ENCODE measurements at places on chromosomes 16 and 17.

DNA sequence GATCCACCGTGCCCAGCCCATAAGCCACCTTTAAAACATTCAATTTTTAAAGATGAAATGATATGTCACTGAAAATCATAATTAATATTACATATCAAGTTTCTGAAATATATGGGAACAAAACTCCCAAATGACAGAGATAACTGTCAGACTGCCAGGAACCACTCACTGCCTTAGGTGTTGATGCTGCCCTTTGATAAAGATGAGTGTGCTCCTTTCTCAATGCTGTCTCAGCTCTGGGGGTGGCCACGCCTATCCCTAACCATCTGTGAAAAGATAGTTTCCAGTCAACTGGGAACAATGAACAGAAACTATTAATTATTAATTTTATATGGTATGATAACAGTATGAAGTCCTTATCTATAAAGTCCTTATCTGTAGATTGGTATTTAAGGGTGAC, 177.7 kb downstream of the MYO1D start:
- peak; percentile 38 for DNase-seq

GRCh38 chr16:28291651-28292626, at the start of gene SBK1:
SBK1 (plus strand) TSS chr16:28292525; CDS start chr16:28317392, 24,867 bp downstream.
- peak; percentile 58 for DNase-seq

GRCh38 chr16:58098207-58099096, 30.7 kb downstream of the CFAP20 start:
- DNase-seq: no peak

- DNase-seq: no peak
Measured at GRCh38 chr16:17469011-17469740, 1.6 kb downstream of the XYLT1 start.

GRCh38 chr17:44120851-44121605, 2.4 kb downstream of the HDAC5 start:
- DNase-seq: no peak

DNA sequence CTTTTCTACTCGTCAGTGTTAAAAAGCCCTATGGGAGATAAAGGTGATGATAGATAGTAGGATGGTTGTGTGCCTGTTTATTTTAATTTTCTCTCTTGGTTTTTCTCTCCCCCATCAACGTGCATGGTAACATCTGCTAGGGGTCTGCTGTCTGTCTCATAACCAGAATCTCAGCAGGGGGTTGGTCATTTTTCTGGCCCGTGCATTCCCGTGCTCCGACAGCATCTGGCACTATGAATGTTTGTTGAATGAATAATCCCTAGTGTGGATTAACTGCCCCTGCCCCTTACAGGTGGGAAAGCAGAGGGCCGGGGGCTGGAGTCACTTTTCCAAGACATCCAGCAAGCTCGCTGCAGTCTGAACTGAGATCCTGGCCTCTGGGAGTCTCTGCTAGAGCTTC, 6.3 kb downstream of the CA5A start:
- no peak for DNase-seq

DNA sequence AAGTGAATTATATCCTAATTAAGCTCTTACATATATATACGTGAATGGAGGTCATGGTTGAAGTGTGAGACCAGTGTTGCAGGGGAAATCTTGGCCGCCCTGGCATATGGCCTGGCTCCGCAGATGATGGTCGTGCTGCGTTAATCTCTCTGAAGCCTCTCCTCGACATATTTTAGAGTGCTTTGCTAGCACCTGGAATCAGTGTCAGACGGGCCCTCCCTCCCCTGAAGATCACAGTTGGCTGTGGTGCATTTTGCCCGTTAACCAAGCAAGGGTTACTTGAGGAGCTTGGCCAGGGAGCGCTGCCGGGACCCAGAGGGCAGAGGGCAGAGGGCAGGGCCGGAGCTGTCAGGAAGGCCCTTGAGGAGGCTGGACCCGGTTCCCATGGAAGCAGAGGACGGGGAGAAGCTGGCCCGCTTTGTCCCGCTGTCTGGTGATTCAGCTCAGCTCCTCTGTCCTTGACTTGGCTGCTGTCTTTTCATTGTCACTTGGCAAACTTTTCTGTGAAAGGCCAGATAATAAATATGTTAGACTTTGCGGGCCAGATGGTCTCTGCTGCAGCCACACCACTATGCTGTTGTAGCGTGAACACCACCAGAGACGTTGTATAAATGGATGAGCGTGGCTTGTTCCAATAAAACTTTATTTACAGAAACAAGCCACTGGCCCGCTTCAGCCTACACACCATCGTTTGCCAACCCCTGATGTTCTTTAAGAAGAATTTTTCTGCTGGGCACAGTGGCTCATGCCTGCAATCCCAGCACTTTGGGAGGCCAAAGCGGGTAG, 32.3 kb downstream of the CIBAR2 start:
- no peak for DNase-seq

DNA sequence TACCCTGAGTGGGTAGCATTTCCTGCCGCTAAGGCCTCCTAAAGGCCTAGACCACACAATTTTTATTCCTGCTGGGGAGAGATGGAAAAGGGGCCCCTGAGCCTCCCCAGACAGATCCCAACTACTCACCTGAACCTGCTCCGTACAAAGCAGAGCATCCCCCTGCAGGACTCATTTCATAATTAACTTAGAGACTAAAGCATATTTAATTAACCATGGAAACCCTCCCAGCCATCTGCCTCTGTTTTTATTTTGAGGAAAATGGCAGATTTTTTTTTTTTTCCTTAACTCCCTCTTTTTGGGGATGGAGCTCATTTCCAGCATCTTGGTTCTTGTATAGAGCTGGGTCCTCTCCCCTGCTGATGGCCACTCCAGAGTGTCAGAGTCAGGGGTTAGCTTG, 96.5 kb upstream of the CRHR1 start:
- DNase-seq: no peak

DNA sequence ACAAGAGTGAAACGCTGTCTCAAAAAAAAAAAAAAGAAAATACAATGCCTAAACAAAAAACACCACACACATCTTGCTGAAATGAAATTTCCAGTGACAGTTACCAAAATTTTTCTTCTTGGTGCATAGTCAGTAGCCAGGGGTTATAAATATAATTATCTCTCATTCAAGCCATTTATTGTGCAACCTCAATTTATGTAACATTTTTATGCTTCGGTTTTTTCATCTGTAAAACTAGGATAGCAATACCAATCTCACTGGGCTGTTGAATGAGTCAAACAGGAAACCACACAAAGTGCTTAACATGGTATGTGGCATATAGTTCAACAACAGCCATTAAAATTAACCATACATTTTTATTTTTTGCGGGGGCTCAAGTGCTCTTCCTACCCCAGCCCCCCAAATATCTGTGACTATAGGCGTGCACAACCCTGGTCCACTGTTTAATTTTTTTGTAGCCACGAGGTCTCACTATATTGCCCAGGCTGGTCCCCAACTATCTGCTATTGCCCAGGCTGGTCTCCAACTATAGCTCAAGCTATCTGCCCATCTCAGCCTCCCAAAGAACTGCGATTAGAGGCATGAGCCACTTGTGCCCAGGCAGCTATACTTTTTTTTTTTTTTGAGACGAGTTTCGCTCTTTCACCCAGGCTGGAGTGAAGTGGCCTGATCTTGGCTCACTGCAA, 2.6 kb downstream of the COG4 start:
- DNase-seq: peak; percentile 91

GRCh38 chr17:34606763-34607162, 27.4 kb downstream of the TMEM132E start:
- DNase-seq: no peak

GRCh38 chr16:56970934-56971767, 9.4 kb downstream of the CETP start:
- DNase-seq: no peak

GRCh38 chr17:47205419-47205963, 3.7 kb upstream of the MYL4 start:
- no peak for DNase-seq

- DNase-seq: no peak
Measured at GRCh38 chr16:73095142-73095820, 47.4 kb upstream of the ZFHX3 start.

DNA sequence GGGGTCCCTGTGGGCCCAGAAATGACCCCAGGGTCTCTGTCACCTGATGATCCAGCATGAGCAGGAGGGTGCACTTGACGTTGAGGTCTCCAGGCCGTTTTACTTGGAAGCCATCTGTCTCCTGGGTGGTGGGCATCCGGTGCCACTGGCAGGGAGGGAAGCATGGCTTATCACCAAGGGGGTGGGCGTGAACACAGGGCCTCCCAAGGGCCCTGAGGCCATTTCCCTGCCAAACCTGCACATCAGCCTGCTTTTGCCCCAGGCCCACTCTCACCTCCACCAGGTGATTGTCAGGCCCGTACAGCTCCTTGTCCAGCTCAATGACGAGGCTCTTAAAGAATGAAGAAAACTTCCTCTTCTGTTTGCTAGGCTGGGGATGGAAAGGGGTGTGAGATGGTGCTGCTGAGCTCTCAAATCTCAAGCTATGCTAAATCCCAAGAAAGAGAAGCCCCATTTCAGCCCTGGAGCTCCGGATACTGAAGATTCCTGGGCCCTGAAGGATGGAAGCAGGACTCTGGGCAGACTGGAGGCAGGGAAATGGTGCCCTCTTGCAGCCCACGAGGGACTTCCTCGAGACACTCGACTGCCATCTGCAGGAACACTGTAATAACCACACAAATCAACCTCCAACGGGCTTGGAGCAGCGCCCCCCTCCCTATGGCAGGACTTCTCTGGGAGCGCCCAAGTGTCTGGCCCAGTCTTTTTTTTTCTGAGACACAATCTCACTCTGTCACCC, 7.1 kb upstream of the FTSJ3 start:
- DNase-seq: peak; percentile 82

- no peak for DNase-seq
Measured at GRCh38 chr16:6356911-6357310, 975.7 kb upstream of the RBFOX1 start.

GRCh38 chr17:69179227-69179952, 37.7 kb upstream of the ABCA6 start:
- DNase-seq: no peak

DNA sequence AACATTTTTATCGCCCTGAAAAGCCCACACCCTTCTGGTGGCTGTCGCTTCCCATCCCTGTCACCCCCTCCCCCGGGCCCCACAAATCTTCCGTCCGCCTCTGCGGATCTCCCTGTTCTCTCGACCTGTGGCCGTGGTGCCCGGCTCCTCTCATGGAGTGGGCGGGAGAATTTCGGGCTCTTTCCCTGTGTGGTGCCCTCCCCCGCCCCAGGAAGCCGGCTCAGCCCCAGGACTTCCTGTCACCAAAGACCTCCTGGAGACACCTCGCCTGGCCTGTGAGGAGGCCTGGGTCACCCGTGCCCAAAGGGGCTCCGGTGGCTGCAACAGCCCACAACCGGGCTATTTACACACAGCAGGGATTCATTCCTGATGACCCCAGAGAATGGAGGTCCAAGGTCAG, 26.1 kb upstream of the UBE2I start:
- no peak for DNase-seq

GRCh38 chr17:68955181-68955841, at the start of gene ABCA8:
ABCA8 (minus strand) TSS chr17:68955392; CDS start chr17:68942034, 13,358 bp downstream.
- no peak for DNase-seq

GRCh38 chr16:89325861-89326471, 108.5 kb downstream of the ZNF778 start:
- peak; percentile 82 for DNase-seq

DNA sequence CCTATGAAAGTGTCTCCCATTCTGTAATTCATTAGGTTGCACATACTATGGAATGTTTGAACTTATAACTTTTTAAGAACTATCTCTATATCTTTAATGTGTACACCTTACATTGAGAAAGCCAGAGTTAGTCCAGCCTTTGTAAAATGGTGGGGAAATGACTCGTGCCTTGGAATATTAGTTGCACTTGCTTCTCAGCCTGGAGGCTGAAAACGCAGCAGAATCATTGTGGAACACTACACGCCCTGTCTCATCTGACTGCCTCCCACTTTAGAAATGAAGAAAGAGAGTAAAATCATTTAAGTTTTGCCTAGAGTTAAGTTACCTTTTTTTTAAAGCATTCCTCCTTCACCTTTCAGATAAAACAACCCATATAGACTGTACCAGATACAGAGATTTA, 90.7 kb upstream of the WSB1 start:
- no peak for DNase-seq

DNA sequence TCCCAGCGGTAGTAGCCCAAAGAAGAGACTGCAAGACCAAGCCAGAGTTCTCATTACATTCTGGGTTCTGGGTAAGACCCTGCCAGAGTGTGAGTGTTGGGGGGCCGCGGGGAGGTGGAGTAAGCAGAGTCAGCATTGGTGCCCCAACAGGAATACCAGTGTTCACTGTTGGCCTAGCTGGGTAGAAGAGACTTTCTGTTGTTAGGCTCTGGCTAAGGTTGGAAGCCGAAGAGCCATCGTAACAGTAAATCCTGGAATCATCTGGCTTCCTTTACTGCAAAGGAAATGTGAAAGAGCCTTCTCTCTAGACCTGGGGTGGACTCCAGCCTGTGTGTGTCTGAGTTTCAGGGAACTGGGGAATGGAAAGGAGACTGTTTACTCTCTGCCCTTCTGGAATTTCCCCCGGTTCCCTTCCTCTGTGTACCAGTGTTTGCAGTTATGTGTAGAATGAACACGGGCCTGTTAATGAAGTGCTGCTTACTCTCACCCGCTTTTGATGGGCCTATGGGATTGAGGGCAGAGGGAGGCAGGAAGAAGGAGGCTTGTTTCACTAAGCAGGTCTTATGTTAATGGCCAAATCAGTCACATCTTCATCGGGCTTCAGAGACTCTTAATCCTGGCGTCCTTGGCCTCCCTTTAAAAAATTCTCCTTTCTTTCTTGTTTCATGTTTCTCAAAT, 68.5 kb downstream of the WWP2 start:
- no peak for DNase-seq

GRCh38 chr17:71460943-71461342, 659.9 kb upstream of the SOX9 start:
- no peak for DNase-seq

DNA sequence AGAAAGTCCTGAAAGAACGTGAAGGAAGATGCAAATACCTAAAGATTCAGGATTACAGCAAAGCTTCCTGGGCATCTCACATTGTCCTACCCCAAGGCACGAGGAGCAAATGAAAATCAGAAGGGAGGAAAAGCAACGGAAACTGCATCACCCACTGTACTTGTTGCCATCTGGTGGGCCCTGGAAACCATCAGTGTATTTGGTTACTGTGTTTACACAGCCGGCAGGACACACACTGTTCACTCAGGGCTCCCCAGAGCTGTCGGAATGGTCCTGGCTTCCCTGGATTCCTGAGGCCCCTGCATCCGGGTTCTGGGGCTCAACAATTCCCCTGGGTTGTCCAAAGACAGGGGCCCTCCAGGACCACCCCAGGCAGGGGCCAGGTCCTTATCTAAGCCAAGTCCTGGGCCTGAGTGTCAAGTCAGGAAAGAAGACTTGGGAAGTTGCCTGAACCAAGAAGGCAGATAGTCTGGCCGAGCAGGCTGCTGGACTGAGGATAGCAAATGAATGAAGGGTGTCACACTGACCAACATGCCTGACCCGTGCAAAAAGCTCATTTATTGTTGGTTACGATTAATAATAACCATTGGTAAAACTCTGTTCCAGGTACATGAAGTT, 52.8 kb downstream of the SOX9 start:
- no peak for DNase-seq
